ENCODE measurements at places on chromosomes 7 and 10.
A peak's percentile ranks its signal among the peaks of the same experiment; 100 is the strongest.

DNA sequence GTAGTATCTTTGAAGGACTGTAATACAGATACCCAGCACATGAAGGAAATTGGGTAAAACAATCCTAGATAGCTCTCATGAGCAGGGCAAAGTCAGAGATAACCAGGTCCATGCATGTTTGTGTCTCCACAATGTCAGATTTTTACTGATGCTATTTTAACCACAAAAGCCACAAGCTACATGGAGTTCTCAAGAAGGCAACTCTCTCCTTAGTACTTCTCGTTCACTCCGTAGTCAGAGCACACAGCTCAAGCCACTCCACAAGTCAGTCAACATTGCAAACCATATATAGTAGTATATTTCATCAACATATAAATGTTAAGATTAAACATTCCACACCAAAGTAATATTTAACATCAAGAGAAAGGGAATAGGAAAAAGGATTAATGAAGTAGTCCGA is 98.0 kb upstream of the PIK3CG start:
- no peak for DNase-seq

- DNase-seq = no peak
These were observed 347.5 kb downstream of the GRID1 start for GRCh38 chr10:86019141-86019540.

GRCh38 chr10:14673189-14673861 is 101.4 kb downstream of the FAM107B start:
- DNase-seq = no peak

- DNase-seq = no peak
These were observed 33.8 kb upstream of the AMPH start for GRCh38 chr7:38664972-38665371.

DNA sequence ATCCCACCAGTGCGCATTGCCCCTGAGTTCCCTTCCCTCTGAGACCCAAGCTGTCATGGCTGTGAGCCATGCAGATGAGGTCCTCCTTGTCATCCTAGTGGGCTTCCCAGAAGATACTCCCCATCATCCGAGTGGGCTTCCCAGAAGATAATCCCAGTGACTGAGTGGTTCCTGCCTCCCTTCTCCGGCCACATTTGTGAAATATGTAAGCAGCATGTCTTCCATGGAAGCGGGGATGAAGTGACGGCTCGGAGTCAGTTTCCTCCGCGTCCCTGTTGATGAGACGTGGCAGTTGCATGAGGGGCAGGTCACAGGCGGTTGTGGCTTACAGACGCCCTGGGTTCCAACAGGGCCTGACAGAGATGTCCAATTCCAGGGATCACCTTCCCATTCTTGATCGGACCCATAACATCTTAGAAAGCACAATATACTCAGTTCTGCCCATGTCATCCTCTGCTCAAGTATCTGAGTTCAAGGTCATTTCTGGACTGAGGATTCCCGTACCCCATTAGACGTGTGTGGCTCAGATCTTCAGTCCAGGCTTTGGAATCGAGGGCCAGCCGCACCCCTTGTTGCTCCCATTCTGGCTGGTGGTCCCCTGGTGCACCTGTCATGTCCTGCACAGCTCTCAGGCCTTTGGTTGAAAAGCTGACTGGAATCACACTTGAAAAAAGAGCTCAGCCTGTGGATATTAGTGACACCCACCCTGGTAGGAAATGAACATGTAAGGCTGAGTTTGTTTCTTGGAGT is 166.9 kb downstream of the PTPRN2 start:
- no peak for DNase-seq

- DNase-seq = no peak
These were observed 25.4 kb upstream of the ST8SIA6 start for GRCh38 chr10:17479822-17480221.

DNA sequence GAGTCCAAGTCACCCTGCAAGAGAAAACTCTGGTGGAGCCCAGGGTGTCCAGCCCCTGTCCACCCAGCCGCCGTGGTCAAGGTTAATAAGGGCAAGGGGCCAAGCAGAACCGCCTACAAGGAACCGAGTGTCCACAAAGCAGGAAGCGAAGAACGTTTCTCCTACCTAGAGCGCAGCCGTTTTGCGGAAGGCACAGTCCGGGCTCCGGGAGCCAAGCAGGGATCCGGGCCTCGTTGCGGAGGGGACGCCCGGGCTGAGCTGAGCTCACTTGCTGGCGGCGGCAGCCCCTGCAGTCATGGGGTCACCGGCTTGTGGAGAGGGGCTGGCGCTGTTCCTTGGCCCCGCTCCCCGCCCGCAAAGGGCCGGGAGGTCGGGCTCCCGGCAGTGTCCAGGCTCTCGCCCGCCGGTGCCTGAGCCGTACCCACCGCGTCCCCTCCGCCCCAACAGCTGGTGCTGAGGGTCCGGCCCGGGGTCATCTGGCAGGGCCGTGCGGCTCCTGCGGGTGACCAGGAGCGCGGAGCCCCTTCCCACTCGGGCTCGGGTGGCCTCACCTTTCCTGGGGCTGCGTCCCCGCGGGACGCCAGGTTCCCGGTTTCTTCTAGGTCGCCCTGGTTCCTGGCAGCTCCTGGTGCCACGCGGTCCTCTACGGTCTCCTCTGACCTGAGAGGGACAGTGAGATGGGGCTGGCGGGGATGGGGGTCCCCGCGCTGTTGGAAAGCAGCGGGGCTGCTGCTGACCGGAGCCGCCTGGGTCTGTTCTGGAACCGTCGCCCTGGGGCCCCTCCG is 14.0 kb upstream of the ZNF273 start:
- no peak for DNase-seq

DNA sequence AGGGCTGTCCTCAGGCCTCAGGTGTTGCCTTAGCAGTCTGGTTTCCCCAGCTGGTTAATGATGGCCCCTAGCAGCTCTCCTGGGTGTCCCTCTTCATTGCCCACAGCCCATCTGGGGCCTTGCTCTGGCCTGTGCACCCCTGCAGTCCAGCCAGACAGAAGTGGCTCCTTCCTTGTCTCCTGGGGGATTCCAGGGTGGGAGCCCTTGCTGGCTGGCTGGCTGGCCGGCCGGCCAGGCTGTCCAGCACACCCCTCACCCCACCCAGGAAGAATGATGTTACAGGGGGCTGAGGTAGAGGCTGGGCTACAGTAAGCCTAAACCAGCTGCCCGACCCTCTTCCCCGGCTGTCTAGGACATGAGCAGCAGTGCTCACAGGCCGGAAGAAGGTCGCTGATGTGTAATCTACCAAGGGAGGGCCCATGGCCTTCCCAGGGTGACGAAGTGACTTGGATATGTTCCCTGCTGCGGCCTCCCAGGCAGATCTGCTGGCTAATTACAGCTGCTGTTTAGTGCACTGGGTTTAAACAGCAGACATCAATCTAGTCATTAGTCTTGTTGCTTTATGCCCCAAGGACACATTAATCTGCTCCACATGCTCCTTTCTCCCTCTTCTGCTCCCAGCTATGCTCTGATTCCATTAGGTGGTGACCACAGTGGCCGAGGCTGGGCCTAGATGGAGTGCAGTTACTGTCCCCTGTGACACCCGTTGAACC is 53.8 kb upstream of the LRRC4 start:
- DNase-seq = peak; percentile 35

DNA sequence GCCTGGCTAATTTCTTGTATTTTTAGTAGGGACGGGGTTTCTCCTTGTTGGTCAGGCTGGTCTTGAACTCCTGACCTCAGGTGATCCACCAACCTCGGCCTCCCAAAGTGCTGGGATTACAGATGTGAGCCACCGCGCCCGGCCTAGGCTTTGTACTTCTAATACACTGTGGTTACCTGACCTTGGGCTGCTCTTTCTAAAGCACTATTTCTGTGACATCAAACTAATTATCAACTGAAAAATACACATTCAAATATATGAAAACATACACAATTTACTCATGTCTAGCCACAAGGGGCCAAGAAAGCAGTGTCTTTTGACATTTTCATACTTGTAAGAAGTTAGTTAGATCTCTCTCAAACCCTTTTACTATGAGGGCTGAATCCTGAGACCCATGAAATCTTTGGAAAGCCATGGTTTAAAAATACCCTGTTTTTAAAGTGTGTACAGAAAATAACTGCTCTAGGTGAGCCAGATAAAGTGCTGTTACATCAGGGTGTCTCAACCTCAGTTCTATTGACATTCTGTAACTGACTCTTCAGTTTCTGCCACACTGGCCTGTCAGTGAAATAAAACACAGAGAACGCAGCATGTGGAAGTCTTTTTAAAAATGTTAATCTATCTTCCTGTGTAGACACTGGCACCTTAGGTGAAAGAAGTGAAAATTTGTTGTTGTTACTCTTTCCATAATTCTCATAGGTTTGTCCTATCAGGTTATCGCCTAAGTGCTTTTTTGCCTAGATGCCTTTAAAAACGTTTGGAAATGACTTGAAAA is 58.8 kb downstream of the CREM start:
- DNase-seq = no peak

- no peak for DNase-seq
These were observed 124.5 kb downstream of the AOAH start for GRCh38 chr7:36599645-36600313.
